ENCODE measurements at places on chromosomes 13 and 19.

GRCh38 chr19:17965370-17966128, 1.4 kb upstream of the KCNN1 start:
- DNase-seq = no peak

GRCh38 chr13:76830805-76831204, 55.4 kb downstream of the KCTD12 start:
- DNase-seq = no peak

DNA sequence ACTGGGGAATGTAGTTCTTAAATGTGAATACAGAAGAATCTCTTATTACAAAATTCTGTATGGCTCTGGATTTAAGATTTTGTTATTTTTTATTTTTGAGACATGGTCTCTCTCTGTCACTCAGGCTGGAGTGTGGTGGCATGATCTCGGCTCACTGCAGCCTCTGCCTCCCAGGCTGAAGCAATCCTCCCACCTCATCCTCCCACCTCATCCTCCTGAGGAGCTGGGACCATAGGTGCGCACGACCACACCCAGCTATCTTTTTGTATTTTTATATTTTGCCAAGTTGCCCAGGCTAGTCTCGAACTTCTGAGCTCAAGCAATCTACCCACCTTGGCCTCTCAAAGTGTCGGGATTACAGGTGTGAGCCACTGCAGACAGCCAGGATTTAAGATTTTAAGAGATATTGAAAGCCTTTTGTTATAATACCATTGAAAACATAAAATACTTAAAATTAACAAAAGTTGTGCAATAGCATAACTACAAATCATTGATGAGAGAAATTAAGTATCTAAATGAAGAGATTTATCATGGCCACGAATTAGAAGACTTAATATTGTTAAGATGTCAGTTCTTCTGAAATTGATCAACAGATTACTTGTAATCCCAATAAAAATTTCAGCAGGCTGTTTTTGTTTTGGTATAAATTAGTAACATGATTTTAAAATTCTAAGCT, 13.4 kb downstream of the CYP2A6 start:
- no peak for DNase-seq

- DNase-seq = no peak
These were observed 7.0 kb downstream of the TMEM221 start for GRCh38 chr19:17441241-17442021.
